ENCODE measurements at places on chromosomes 5 and 9. TPM values are rescaled to one million over a fixed set of nuclear protein-coding genes. Genes with fewer than 3 reads are reported as not detected.

- DNase-seq: no peak
- no peaks in the 10 kb centered on the region for H3K4me1 ChIP-seq
- no peaks in the 10 kb centered on the region for H3K27me3 ChIP-seq
- no peak overlapping the region for H3K4me3 ChIP-seq
These were observed 91.1 kb upstream of the FBN2 start for GRCh38 chr5:128629157-128629556.

GRCh38 chr5:144308906-144309670, 138.4 kb downstream of the KCTD16 start:
- H3K36me3 ChIP-seq: no peaks in the 10 kb centered on the region
- no peak overlapping the region for H3K4me3 ChIP-seq
- H3K4me1 ChIP-seq: no peaks in the 10 kb centered on the region
- no peaks in the 10 kb centered on the region for H3K27me3 ChIP-seq

ATP10B gene
- not detected for total RNA-seq

GRCh38 chr5:116442095-116442534, 132.5 kb downstream of the SEMA6A start:
- H3K27ac ChIP-seq: no peak overlapping the region
- H3K4me3 ChIP-seq: no peak overlapping the region
- H3K27me3 ChIP-seq: no peaks in the 10 kb centered on the region
- H3K4me1 ChIP-seq: no peaks in the 10 kb centered on the region

- H3K36me3 ChIP-seq: peaks cover 8% of the 10 kb centered on the region
- peak overlapping the region; percentile 94 for H3K27ac ChIP-seq
- DNase-seq: no peak
- peak overlapping the region; percentile 16 for H3K4me3 ChIP-seq
- H3K4me1 ChIP-seq: peaks cover 10% of the 10 kb centered on the region
- H3K27me3 ChIP-seq: peaks cover 4% of the 10 kb centered on the region
These were observed 11.5 kb downstream of the GPR150 start for GRCh38 chr5:95631255-95631958.

DNA sequence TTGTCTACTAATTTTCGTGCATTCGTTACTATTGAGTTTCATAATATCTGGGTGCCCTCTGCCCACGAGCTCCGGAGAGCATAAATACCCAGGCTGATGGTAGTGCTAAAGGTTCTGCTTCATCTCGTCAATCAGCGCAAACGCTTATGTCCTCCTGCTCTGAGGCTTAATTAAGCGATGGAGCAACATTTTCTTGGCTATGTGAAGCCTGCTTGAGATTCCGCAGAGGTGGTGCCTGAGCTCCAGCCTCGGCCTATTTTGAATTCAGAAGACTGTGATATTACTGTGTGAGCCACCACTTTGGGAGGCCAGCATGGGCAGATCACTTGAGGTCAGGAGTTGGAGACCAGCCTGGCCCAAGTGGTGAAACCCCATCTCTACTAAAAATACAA, 44.8 kb downstream of the ANXA2R start:
- H3K36me3 ChIP-seq: peaks cover 12% of the 10 kb centered on the region
- H3K27me3 ChIP-seq: no peaks in the 10 kb centered on the region
- peak overlapping the region; percentile 98 for H3K4me3 ChIP-seq
- no peak for DNase-seq
- H3K4me1 ChIP-seq: peaks cover 22% of the 10 kb centered on the region

DNA sequence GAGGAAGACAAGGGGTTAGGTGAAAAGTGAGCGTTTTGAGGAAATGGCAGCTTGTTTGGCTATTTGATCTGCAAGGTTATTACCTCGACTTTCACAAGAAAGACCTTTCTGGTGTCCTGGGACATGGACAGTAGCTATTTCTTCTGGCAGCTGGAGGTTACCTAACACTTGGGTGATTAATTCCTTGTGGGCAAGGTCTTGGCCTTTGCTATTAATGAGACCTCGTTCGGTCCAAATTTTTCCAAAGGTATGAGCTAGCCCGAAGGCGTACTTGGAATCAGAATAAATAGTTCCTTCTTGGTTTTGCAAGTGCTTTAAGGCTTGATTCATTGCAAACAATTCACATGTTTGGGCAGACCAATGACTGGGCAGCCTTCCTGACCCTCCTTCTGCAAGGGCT, 4.9 kb downstream of the GTF3C5 start:
- H3K27me3 ChIP-seq: no peaks in the 10 kb centered on the region
- peaks cover 8% of the 10 kb centered on the region for H3K36me3 ChIP-seq
- no peak for DNase-seq

GRCh38 chr5:75584641-75585040, 26.6 kb upstream of the ANKDD1B start:
- H3K4me3 ChIP-seq: no peak overlapping the region
- H3K27ac ChIP-seq: no peak overlapping the region
- peaks cover 2% of the 10 kb centered on the region for H3K4me1 ChIP-seq
- no peak for DNase-seq

DNA sequence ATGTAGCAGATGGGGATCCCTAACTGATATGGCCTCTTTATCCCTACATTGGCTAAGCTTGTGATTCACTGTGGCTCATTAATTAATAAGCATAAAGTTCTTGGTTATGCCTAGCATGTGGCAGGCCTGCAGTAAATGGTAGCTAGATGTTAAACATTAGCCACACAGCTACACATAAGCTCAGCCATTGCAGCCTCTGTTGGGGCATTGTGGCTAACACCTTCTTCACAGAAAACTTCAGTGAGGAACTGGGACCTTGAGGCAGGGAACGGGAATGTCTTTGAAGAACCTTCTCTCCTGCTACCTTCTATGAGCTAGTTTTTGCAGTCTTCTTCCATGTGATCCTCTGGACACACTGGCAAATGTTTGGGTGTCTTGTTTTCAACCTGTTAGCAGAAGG, 338.2 kb downstream of the NTRK2 start:
- H3K4me3 ChIP-seq: no peak overlapping the region
- H3K27ac ChIP-seq: no peak overlapping the region
- DNase-seq: no peak
- H3K36me3 ChIP-seq: no peaks in the 10 kb centered on the region

GRCh38 chr5:158194561-158194976, 335.6 kb upstream of the CLINT1 start:
- H3K36me3 ChIP-seq: no peaks in the 10 kb centered on the region
- no peak overlapping the region for H3K4me3 ChIP-seq

GLE1 gene
- 39.3 TPM for total RNA-seq

GRCh38 chr9:84668196-84669012, 1.1 kb upstream of the NTRK2 start:
- peaks cover 63% of the 10 kb centered on the region for H3K27me3 ChIP-seq
- DNase-seq: peak; percentile 55
- H3K4me1 ChIP-seq: peaks cover 3% of the 10 kb centered on the region
- no peaks in the 10 kb centered on the region for H3K36me3 ChIP-seq
- no peak overlapping the region for H3K27ac ChIP-seq
- peak overlapping the region; percentile 32 for H3K4me3 ChIP-seq

GRCh38 chr5:74801941-74802340, 34.9 kb downstream of the NSA2 start:
- DNase-seq: no peak
- no peaks in the 10 kb centered on the region for H3K27me3 ChIP-seq
- H3K4me3 ChIP-seq: no peak overlapping the region
- no peak overlapping the region for H3K27ac ChIP-seq
- peaks cover 1% of the 10 kb centered on the region for H3K4me1 ChIP-seq

GRCh38 chr5:180006141-180006540, 65.4 kb downstream of the RNF130 start:
- no peak overlapping the region for H3K27ac ChIP-seq
- H3K36me3 ChIP-seq: peaks cover 2% of the 10 kb centered on the region
- H3K27me3 ChIP-seq: no peaks in the 10 kb centered on the region
- peaks cover 16% of the 10 kb centered on the region for H3K4me1 ChIP-seq

- DNase-seq: no peak
- H3K4me3 ChIP-seq: no peak overlapping the region
- no peaks in the 10 kb centered on the region for H3K4me1 ChIP-seq
- H3K27ac ChIP-seq: no peak overlapping the region
- H3K27me3 ChIP-seq: peaks cover 19% of the 10 kb centered on the region
These were observed 20.6 kb downstream of the OLFML2A start for GRCh38 chr9:124797343-124798103.

- no peaks in the 10 kb centered on the region for H3K36me3 ChIP-seq
- no peak for DNase-seq
- no peak overlapping the region for H3K27ac ChIP-seq
These were observed 762 bp downstream of the SNCAIP start for GRCh38 chr5:122312591-122313406.

DNA sequence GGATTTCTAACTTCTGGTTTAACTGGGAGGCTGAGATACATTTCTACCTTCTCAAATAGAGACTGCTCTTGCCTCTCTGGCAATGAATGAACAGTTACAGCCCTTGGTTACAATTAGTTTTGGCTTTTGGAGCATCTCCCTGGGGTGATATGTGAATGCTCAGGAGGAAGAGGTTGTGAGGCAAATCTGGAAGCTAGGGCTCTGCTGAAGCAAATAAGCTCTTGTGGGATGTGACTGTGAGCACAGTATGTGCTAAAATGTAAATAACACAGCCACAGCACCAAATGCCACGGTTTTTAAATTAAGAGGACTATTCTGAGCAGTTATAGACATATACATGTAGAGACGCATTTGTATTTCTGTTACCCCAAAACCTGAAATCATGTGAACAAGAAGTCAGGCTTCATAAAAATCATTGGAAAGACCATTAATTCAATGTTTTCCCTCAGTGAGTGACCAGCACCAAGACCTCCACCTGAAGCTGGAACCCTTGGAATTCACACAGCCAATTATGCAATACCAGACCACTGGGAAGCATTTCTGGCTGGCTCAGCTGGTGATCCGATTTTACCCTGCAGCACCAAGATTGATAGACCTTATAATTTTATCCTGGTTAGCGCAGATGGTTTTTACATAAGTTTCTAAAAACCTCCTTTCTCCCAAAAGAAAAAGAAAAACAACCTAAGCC, 3.0 kb upstream of the SLC44A1 start:
- H3K27me3 ChIP-seq: peaks cover 58% of the 10 kb centered on the region
- H3K27ac ChIP-seq: no peak overlapping the region
- peaks cover 16% of the 10 kb centered on the region for H3K4me1 ChIP-seq

DNA sequence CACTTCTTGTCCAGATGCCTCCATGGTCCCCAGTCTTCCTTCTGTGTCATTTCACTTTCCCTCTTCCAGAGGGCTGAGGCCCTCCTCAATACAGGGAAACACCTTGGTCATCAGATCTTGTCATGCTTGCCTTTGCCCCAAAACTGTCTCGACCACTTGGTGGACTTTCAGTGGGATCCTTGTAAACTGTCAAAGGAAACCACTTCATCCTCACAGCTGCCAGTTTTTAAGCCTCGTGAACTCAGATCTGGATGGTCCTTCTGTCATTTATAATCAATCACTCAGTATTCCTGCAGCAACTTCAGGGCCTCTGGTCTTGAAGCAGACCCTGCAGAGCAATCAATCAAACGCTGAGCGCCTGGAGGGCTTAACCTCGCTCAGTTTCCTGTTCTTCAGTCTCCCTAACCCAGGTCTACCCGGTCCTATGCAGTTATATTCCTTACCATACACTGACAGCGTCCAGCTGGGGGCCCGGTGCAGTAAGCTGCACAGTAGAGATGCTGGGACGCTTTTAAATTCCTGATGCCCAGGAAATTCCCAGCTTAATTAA, 74.6 kb downstream of the GOLPH3 start:
- H3K4me1 ChIP-seq: peaks cover 2% of the 10 kb centered on the region
- H3K27me3 ChIP-seq: no peaks in the 10 kb centered on the region
- H3K27ac ChIP-seq: no peak overlapping the region
- peaks cover 12% of the 10 kb centered on the region for H3K36me3 ChIP-seq
- DNase-seq: no peak
- no peak overlapping the region for H3K4me3 ChIP-seq

DNA sequence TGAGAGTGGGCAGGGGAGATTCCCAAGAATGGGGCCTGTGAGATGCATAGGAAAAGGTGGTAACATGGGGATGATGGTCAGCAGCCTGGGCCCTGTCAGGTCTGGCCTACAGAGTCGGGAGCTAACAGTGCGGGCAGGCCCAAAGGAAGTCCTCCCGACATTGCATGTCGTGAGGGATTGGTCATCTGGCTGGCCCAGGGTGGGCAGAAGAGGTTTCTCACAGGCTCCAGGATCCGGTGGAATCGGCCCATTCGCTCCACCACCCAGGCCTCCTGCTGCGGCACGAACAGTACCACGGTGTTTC, 514 bp downstream of the STOML2 start:
- peaks cover 31% of the 10 kb centered on the region for H3K4me1 ChIP-seq
- no peak for DNase-seq
- H3K27ac ChIP-seq: peak overlapping the region; percentile 95
- peak overlapping the region; percentile 81 for H3K4me3 ChIP-seq

DNA sequence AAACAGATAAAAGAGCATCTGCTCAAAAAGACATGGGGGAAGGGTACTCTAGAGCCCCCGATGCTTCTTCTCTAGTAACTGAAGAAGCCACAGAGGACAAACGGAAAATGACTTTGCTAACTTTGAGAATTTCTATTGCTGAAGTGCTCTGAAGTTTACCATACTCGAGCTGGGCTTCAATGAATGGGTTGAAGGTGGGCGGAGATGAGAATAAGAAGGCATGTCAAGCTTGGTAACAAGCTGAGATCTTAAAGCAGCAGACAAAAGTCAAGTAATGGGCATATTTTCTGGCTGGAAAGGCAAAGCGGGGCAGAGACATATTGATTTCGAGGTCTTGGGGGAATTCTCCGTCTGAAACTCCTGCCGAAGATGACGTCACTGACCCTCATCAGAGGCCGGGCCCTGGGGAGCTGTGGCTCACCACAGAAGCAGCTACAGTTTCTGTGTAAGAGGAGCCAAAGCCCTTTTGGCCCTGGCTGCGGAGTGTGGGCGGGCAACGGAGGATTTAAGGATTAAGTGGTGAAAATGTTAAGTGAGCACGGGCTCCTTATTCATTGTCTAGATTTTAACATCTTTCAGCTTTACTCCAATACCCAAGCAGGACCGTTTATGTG, 115.8 kb upstream of the SLIT3 start:
- H3K27ac ChIP-seq: no peak overlapping the region
- no peaks in the 10 kb centered on the region for H3K36me3 ChIP-seq
- DNase-seq: no peak
- H3K4me1 ChIP-seq: no peaks in the 10 kb centered on the region
- H3K4me3 ChIP-seq: no peak overlapping the region
- peaks cover 2% of the 10 kb centered on the region for H3K27me3 ChIP-seq

GRCh38 chr5:159805021-159805420, 111.3 kb upstream of the ADRA1B start:
- no peak overlapping the region for H3K27ac ChIP-seq
- H3K4me1 ChIP-seq: no peaks in the 10 kb centered on the region
- DNase-seq: no peak

All from activated naive CD8-positive, alpha-beta T cell treated with anti-CD3 and anti-CD28 coated beads, Interleukin-2, amount 10 ng/mL, durations not matched to agents 7 days and 5 days (primary cell).